ENCODE measurements at places on chromosomes 7 and 10.

- DNase-seq, result no peak
These were observed 79.5 kb downstream of the NEBL start for GRCh38 chr10:20817646-20818045.

- no peak for DNase-seq
These were observed 366.3 kb downstream of the DNAJB6 start for GRCh38 chr7:157703131-157703530.

DNA sequence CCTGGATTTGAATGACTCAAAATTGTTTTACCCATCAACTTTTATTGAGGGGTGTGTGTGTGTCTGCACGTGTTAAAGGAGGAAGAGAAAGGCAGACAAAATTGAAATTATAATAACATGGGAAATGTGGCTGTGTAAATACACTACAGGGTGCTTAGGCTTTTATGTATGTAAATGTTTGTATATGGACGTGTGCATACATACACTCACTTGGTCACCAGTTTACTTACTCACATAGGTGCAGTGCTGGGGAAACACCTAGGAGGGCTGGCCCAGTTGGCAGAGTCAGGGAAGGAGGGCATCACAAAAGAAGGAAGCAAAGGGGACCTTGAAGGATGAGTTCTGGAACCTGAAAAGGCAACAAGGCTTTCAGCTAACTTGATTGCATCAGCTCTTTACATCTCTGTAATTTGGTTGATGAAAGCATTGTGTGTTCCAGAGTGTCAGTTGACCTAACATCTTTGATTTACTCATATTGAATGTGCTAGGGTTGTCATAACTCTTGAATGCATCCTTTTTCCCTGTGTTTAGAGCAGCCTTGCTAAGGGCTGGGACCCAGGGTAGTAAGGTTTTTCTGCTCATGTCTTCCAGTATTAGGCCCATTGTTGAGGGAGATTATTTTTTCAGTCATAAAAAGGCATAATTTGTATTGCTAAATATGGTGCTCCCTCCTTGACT, 10.2 kb downstream of the WDR11 start:
- DNase-seq, result no peak

GRCh38 chr10:50857579-50857978, 27.8 kb downstream of the A1CF start:
- no peak for DNase-seq

DNA sequence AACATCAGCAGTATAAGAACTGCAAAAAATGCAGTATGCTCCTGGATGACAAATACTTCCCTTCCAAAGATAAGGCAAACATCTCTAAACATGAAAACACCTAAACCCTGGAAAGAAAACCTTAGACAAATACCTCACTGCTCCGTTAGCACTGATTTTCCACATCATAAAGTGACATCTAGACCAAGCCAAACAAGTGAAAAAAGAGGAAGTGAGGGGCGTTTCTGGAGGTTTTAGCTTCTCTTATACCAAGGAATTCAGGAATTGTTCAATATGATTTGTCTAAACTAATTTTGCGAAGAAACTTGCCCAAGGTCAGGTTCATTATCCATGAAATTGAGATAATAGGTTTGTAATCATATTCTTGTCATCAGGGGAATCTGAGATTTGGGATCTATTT, 279.7 kb downstream of the ADRA2A start:
- DNase-seq, result no peak

GRCh38 chr10:69756279-69756678, 45.4 kb upstream of the COL13A1 start:
- no peak for DNase-seq

DNA sequence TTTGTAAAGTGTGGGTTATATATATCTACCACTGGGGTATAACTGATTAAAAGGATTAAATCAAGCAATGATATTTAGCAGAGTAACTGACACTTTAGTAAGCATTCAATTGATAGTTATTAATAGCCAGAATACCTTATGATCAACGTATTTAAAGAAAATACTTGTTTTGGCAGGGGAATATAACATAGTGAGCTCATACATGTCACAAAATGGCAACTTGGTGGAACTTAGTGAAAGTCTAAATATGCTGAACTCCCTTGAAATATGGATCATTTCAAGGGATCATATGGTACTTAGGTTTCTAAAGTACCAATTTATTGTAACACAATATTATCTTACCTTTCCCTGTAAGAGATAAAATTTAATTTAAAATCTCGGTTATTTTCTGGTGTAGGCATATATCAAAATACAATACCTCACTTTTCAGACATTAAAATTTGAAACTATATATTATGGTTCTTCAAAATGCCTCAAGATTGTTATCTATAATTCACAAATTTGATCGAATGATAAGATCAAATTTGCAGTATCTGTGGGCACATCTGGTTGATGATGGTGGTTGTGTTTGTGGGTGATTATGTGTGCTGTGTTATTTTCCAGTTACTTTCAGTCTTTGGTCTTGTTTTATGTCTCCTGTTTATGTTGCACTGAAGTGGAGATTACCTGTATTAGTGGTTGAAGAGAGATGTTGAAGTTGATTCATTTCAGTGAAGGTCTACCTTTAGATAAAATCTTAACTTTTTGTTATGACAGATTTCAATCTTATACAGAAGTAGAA, 5.2 kb downstream of the ARL4A start:
- no peak for DNase-seq

DNA sequence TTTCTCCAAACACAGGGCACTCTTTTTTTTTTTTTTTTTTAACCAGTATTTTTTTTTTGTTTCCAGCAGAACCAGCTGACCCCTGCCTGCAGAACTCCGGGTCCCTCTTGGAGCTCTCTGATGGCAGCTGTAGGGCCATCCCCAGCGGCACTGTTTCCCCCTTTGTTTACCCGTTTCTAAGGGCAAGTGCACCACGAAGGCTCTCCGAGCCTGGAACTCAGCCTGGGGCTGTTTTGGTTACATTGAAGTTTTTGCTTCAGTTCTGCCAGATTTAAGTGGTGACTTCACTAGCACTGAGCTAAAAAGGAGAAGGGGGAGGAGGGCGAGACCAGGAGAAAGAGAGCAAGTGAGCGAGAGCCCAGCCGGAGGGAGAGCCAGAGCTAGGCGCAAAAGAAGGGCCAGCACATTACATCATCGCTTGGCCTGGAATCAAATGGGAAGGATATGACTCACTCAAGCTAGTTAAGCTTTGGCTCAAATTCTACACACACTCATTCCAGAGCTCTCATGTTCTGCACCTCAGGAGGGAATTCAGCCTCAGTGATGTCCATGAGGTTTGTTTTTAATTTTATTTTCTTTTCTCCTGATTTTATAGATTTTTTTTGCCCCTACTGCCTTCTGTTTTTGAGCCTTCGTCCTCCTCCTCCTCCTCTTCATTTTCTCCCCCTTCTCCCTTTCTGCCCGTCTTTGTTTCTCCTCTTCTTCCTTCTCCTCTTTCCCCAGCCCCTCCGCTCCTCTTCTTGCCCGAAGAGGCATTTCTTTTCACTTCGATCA, 272.3 kb downstream of the TRIL start:
- DNase-seq, result peak; percentile 97

DNA sequence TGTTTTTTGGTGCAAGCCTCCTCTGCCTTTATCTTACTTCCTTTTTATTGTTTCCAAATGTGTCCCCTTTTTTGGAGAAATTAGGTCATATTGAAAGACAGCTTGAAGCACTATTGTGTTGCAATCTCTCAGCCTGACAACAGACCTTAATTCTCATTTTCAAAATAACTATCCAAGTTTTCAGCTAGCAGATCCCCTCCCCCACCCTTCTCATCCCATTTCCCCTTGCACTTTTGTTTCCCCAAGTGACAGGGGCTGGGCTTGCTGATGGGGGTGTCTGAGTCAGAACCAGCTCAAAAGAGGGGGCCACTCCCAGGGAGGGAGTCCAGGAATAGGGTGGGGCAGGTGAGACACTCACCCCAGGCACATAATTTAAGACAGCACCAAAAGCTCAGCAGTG, 75.3 kb downstream of the MKI67 start:
- DNase-seq, result no peak

- DNase-seq, result no peak
These were observed 11.8 kb upstream of the ACSL5 start for GRCh38 chr10:112361951-112362751.

GRCh38 chr10:3714531-3714930, 70.5 kb downstream of the KLF6 start:
- no peak for DNase-seq

- no peak for DNase-seq
These were observed 191.7 kb downstream of the TFEC start for GRCh38 chr7:115838829-115839228.

GRCh38 chr7:2666588-2667250, 21.3 kb upstream of the AMZ1 start:
- no peak for DNase-seq

DNA sequence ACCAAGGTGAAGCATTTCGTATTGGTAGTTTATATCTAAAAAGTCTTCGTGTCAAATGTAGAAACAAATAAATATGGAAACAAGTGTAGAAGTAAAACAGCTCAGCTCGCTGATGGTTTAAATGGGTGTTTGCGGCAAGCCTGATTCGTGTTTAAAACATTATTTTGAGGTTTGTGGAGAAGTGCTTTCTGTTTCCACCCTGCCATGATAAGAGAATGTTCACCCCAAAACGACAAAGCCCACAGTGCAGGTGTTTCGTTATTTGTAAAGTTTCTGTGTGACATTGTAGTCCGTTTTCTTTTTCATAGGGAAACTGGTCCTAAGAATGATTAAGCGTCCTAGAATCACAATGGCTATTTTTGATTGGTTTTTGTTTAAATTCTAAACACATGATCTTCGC, 316.2 kb upstream of the SHH start:
- no peak for DNase-seq

DNA sequence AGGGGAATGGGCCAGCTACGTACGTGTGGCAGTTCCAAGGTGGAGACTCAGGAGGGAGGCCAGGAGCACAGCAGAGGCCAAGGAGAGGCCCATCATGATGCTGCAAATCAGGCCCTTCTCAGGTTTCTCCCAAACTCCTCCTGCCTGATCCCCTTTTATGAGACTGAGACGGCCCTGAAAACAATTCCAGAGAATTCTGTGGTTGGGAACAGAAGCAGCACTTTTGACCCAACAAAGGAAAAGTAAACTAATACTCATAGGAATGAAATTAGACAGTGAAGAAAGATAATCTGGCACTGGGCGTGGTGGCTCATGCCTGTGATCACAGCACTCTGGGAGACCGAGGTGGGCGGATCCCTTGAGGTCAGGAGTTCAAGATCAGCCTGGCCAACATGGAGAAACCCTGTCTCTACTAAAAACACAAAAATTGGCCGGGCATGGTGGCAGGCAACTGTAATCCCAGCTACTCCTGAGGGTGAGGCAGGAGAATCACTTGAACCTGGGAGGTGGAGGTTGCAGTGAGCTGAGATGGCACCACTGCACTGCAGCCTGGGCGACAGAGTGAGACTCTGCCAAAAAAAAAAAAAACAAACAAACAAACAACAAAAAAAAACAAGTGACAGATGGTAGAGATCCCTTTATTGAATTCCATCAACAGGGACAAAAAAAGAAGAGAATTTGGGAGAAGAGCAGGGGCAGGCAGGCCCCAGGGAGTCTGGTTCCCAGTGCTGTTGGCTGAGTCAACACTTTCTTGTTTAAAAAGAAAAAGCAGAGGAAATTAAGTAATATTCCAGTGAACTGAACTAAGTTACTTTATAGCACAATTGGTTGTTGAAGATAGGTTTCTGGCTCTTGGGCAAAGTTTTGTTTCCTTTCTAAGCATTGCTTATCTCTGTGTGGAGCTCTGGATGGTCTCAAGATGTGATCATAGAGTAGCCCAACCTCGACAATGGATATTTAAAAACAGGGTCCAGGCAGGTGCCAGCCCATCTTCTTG, at the start of gene CCL26:
TSS of gene CCL26 (minus strand) at position 131 of the 997 bp plus-strand sequence. CDS start at position 96, 35 bp downstream.
- DNase-seq, result peak; percentile 68

DNA sequence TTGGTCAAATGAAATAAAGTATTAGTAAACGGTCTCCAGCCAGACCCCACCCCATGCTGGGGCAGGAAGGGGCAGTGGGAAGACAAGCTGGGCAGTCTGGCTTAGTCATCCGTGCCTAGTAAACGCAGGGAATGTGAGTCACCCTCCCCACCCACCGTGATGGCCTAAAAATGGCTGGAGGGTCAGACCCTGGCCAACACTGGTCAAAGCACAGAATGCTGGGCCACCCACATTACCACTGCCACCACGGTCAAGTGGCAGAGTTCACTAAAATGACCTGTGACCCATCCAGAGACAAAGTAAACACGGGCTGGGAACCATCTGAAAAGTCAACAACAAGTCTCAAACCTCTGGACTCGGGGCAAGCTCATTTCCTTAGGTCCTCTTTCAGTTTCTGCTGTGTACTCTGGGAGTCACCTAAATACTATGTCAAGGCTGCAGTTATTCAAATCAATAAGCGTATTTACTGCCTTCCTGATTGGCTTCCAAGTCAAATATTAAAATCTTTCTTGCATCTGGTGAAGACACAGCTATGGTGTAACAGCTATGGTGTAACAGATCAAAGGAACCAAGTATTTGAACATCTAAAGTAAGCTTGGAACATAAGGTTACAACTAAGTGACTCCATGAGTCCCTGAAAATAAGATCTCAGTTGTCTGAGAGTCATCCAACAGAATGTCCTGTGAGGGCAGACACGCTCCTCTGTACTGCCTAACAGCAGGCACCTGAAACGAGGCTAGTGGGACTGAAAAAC, 3.0 kb downstream of the ZFAND2A start:
- no peak for DNase-seq

DNA sequence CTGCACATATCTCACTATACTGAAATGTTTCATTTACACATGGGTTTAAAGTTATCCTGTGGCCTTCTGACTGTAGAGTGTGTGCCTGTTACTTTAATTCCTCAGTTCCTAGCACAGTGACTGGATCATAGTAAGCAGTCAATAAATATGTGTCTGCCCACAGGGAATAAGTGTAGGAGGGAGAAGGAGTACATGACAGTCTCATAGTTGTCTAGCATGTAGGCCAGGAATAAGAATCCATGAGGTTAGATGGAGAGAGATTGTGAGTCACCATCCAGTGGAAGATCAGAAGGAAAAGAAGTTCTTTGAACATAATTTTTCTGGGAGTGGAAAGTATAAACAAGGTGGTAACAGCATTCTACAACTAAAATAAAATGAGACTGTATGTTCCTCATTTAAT, 36.6 kb upstream of the SEMA3A start:
- no peak for DNase-seq

- no peak for DNase-seq
These were observed 80.1 kb downstream of the ZFAND4 start for GRCh38 chr10:45592432-45592831.

DNA sequence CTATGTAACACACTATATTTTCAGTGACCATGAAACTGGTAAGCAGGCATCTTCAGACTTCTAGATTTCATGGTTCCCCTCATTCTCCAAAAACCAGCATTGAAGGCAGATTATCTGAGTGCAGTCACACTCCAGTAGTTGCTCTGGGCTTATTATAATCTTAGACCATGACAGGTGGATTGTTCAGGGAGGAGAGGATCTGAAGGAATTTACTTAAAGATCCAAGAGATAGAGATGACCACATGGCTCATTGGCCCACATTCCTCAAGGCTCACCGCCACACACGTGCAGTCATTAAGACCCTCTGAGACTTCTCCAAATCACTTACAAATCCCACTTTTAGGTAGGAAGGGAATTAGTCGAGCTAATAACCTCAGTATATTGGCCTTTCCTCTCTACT, 55.2 kb downstream of the GSAP start:
- no peak for DNase-seq

GRCh38 chr10:2782265-2782664, 285.1 kb upstream of the PFKP start:
- DNase-seq, result no peak

Data from suprapubic skin (tissue), 4 donors.